ENCODE measurements at places on chromosomes 12 and 14.

DNA sequence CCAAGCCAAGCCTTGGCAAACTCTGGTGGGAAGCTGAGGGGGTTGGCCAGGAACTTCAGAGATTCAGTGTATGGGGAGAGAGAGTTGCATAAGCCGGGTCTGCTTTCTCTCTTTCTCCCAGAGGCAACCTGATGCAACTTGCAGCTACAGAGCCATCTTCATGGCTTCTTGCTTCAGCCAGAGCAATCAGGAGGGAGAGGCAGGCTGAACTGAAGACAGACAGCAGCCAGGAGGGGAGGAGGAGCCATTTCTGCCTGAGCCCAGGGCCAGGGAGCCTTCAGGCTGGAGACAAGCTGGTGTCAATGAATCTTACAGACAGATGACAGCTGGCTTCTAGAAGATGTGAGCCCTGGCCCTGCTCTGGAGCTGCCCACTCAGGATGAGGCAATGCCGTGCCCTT is 18.7 kb downstream of the NPC2 start:
- DNase-seq, result no peak

GRCh38 chr14:38629412-38629811 is 373.5 kb upstream of the CLEC14A start:
- no peak for DNase-seq

DNA sequence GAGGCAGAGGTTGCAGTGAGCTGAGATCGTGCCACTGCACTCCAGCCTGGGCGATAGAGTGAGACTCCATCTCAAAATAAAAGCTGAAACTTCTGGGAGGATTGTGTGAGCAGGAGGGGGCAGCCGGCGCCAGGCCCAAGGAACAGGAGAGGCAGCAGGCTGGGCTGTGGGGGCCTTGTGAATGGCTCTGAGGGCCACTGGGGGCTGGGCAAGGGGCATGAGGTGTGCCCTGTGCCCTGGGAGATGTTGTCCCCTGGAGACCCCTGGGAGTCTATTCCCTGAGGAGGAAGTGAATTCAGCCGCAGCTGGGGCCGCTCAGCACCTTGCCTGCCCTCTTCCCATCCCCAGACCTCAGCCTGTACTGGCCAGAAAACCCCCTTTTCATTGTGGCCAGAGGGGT is 4.9 kb downstream of the LBHD2 start:
- no peak for DNase-seq

- peak; percentile 95 for DNase-seq
Measured at GRCh38 chr12:89789862-89790261, 81.2 kb upstream of the ATP2B1 start.

GRCh38 chr12:71014180-71014785 is 93.7 kb upstream of the PTPRR start:
- no peak for DNase-seq

DNA sequence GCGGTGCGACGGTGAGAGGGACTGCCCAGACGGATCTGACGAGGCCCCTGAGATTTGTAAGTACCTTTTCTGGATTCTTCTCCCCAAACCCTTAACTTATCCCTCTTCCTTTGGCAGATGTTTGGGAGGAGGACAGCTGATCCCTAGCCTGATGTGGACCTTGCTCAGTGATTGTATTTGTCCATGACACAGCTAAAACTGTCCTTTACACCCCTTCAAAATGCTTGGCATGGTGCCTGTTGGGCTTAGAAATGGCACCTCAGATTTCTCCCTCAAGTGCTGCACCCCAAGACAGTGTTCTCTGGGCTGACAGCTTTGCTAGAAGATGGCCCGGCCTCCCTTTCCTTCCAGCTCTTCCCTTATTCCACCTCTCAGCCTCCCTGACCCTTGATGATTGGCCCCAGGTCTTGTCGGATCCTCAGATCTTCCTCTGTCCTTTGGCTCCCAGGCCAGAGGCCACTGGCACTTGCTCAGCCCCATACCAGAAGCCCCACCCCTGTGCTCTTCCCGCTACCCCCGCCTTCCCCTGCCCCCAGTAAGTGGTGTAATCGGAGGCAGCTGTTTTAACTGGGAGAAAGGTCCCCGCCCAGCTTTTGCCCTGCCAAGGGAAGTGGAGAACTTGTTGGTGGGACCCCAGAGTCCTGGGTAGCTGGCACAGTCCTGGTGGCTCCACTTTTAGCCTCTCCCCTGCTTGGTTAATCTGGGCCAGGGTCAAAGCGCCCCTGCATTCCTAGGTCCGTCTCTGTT is 8.7 kb downstream of the LRP1-AS start:
- no peak for DNase-seq

DNA sequence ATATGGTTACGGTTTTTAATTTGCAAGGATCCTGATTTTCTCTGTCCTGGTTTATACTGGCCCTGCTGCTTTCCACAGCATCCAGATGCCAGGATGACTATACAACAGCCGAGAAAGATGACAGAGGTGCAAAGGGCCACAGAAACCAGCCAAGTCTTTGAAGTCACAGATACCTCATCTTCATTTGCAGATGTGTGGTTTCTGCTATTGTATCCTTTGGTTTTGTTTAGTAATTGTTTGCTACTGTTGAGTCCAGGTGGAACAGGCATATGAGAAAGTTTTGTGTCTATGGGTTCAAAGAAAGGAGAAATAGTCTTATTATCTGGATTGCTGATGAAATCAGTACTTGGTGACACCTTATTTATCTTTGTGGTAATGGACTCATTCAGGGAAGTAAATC is 17.3 kb upstream of the KLHL42 start:
- DNase-seq, result no peak

DNA sequence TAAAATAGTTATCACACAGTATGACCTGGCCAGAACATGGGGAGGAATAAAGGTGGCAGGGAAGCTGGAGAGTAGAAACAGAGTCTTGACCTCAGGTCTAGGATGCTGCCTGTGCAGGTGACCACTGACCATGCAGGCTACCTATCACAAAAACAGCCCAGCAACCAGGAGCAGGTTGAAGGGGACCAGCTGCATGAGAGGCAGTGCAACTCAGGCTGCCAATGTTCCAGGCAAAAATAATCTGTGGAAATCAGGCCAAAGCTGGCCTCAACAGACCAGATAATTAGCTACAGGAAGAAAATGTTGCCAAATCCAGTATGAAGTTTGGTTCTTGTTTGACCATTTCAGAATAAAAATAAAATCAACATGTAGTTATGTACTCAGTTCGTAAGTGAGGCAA is 72.6 kb downstream of the PDE6H start:
- DNase-seq, result no peak

DNA sequence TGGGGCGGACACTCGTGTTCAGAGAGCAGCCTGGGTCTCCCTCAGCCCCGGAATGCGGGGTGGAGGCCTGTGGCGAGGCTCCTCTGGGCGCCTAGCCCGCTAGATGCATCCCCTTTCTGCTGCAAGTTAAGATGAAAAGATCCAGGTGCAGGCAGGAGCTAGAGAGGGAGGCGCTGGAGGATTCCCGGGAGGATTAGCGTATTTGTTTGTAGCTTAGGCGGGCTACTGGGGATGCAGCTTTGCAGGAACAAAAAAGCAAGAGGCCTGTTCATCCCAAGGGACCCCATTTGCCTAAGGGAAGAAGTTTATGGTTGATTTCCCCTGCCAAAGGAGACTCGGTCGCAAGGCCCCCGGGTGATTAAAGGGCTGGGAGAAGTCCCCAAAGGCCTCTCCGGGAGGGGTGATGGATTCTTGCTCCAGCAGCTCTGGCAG is 824 bp downstream of the CCDC177 start:
- DNase-seq, result no peak

- DNase-seq, result peak; percentile 35
Measured at GRCh38 chr12:94263011-94263811, 114.8 kb downstream of the PLXNC1 start.

DNA sequence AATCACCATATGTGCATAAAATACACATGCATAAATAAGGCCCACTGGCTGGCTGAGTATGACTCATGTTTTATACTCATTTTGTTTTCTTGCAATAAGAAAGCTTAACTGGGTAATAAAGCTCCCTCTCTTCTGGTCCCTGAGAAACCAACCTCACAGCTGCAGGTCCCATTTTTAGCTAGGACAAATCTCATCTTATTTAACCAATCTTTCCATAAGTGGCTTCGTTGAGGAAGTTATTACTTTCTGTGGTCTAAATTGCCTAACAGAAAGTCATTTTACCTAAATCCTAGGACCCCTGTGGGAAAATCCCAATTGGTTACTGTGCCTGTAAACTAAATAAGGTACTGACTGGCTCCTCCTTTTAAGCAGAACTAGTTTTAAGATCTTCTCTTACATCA is 232.8 kb upstream of the FBXO33 start:
- no peak for DNase-seq

DNA sequence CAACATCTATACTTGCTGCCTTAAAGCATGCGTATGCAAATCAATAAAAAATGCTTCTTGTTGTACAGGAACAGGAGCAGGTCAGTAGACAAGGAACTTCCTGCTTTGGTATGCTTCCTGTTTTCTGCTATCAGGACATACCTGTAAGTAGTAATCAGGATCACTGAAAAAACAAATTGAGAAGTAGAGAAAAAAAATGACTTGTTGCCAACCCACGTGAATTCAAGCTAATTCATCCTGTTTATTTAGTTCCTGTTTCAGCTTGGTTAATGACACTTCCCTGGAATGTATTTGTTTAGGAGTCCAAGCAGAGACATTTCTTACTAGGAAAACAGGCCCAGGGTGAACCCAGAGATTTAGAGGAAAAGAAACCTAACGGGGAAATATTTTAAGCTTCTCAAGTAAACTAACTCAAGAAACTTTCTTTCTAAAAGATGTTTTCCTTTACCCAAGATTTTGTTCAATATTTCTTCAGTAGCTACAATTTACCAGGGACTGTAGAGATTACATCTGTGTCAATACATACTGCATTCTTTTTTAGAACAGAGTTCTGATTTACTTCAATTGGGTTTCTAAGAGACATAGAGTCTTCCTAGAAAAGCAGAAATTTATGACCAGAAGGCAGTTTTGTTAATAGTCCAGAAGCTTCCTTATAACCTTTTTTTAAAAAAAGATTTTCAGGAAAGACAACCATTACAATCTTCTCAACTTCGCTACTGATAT is 124.2 kb downstream of the PAWR start:
- no peak for DNase-seq

DNA sequence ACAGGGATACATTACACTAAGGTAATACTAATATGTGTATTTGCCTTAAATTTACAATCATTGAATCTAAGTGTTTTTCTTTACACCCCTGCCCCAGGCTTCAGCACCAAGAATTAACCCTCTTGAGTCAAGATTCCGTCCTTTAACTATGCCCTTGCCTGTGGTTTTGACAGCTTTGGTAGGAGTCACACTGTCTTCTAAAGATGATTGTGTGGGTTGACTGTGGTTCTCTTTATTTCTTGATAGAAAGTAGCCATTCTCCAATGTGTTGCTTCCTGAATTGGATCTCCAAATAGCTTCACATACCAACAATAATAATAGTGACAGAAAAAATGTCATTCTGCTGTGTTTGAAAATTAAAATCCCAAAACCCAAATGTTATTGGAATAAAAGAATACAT is 3.6 kb downstream of the CLEC7A start:
- no peak for DNase-seq

All from SIG-M5 (cell line).